Gastroesophageal sphincter (tissue), 4 donors: ENCODE measurements at places on chromosomes 12 and 14. TPM values are rescaled to one million over a fixed set of nuclear protein-coding genes. Genes with fewer than 3 reads are reported as not detected.

BIN2 gene
- total RNA-seq: 0.62 TPM

PTCSC3 gene
- not detected for total RNA-seq

CAPRIN2 gene
- 31.2 TPM for total RNA-seq

SCN8A gene
- total RNA-seq: 0.69 TPM

DNA sequence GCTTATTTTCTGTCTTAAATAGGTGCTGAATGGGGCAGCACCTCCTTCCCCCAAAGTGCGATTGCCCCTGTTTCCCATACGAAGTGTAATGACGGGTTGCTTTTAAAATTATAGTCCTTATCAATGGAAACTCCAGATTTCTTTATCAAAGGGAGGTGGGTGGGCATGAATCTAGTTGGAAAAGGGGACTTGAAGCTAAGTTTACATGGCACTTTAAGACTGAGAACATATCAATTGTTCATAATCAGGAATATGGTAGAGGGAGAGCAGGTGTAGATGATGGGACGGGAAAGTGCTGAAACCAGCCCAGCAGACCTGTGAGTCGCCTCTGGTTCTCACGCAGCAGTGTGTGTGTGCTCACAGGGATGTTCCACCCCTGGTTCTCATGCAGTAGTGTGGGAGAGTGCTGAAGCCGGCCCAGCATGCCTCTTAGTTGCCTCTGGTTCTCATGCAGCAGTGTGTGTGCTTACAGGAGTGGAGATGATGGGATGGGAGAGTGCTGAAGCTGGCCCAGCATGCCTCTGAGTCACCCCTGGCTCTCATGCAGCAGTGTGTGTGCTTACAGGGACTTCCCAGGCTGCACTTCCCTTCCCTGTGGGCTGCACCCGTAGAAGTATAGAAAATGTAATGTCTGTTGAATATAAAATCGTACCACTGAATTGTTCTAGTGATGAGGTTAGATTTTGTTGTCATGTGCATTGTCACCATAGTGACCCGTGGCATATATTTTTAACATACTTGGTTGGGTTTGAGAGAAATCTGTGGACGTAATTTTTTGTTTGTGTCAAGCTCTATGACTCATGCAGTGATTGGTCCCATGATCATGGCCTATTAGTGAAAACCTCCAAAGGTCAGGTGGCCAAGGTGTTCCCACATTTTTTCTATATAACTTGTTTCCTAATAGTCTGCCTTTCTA is 51.6 kb downstream of the GPATCH2L start:
- peak; percentile 83 for ATAC-seq

DNA sequence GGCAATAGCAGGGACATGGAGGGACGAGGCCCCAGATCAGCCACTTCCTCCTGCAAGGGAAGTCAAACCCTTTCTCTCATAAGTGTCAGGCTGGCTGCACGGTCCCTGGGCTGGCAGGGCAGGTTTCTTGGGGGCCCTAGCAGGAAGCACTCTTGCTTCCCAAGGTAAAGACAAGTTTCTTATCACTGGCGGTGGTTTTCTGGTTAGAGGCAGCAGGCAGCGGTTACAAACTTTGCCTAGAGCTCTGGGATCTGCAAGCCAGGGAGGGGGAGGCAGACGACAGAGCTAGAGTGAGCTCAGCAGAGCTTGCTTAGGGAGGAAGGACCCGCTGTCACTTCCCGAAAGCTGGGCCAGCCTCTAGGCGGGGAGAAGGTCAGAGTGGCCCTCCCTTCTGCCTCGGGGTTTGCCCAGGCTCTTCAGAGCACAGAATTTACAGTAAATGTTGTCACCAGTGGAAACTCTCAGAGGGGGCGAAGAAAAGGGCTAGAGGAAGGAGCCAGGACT is 20.4 kb downstream of the BATF start:
- ATAC-seq: peak; percentile 80
